Endothelial cell (in vitro differentiated cells): ENCODE measurements at places on chromosomes 4 and X. TPM values are rescaled to one million over a fixed set of nuclear protein-coding genes. Genes with fewer than 3 reads are reported as not detected.

The CT47C1 gene
- total RNA-seq = not detected

The VSIG4 gene
- total RNA-seq = not detected

The EVC2 gene
- total RNA-seq = 7.4 TPM

The NSDHL gene
- total RNA-seq = 26.5 TPM

The AFM gene
- 0.64 TPM for total RNA-seq

DNA sequence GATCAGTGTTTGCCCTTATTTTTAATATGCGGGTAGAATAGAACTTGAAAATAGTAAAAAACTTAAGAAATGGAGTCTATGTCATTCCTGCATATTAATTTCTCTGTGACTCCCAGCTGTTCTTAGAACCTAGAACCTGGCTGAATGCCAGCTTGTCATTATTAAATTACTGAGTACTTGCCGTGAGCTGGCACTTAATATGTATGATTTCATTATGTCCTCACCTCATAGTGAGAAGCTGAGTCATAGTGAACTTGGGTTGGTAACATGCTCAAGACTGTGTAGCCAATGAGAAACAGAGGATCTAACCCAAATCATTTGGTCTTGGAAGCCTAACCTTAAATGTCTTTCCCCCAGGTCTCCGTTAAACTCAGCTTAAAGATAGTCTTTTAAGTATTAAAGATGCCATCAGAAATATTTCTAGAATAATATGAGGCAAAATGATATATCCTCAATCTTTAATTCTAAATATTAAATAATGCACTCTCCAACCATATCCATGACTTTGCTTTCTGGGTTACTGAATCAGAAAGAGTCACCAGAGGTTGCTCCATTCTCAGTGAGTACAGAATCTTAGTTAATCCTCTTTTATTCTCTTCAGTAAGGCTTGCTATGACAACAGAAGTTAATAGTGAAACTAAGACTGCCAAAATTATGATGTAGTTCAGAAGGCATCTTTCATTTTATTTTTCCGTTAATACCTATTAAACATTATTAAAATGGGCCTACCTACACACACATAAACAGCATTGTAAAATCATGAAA, 58.6 kb upstream of the TLL1 start:
- DNase-seq = no peak

GRCh38 chr4:94695384-94695783, 62.4 kb upstream of the BMPR1B start:
- no peak for DNase-seq

GRCh38 chr4:186326391-186326790, 60.4 kb downstream of the F11 start:
- DNase-seq = no peak

GRCh38 chr4:58679886-58680285, 1569.7 kb upstream of the IGFBP7 start:
- DNase-seq = no peak

GRCh38 chrX:70494441-70494840, 49.8 kb downstream of the DLG3 start:
- DNase-seq = no peak

- DNase-seq = no peak
Measured at GRCh38 chr4:791898-792625, 33.9 kb downstream of the CPLX1 start.

DNA sequence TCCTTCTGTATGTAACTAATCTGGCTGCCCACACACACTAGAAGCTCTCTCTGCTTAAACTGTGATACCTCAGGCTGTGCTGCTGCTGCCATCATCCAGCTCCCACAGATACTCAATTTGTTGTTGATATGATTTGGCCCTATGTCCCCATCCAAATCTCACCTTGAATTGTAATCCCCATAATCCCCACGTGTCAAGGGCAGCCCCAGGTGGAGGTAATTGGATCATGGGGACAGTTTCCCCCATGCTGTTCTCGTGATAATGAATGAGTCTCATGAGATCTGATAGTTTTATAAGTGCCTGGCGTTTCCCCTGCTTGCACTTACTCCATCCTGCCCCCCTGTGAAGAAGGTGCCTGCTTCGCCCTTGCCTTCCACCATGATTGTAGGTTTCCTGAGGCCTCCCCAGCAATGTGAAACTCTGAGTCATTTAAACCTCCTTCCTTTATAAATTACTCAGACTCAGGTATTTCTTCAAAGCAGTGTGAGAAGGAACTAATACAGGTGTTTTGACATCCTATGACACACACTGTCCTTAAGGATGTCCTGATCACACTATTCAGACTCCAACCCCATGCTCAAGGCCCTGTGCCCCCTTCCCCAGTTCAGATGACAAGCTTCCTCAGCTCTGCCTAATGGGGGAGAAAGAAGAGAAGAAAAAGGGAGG, 2.9 kb upstream of the ATOH1 start:
- DNase-seq = no peak

GRCh38 chr4:130306566-130306965, 1210.6 kb downstream of the C4orf33 start:
- DNase-seq = peak; percentile 7

GRCh38 chr4:7063362-7063761, 4.5 kb downstream of the GRPEL1 start:
- no peak for DNase-seq

GRCh38 chr4:68410149-68410548, 37.1 kb upstream of the TMPRSS11E start:
- no peak for DNase-seq

GRCh38 chrX:47690175-47690574, 31.2 kb upstream of the UXT start:
- DNase-seq = no peak

DNA sequence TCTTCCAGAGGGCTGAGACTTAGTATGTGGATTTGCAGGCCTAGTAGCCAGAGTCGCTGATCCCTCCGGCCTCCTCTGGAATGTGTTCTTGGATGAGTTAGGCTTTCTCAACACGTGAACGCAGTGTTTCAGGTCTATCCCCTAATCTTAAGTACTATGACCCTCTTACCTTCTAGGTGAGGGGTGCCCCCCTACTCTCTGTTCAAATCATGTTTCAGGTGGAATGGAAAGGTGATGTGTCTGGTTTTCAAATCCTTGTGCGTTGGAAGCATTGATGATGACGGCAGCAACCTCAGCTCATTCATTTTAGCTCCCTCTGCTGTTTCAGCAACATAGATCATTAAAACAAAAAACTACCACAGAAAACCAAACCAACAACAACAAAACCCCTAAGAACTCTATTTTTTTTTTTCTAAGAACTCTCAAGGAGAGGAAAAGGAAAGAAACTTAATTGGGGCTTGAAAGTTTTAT, 56.4 kb downstream of the RWDD4 start:
- DNase-seq = no peak

DNA sequence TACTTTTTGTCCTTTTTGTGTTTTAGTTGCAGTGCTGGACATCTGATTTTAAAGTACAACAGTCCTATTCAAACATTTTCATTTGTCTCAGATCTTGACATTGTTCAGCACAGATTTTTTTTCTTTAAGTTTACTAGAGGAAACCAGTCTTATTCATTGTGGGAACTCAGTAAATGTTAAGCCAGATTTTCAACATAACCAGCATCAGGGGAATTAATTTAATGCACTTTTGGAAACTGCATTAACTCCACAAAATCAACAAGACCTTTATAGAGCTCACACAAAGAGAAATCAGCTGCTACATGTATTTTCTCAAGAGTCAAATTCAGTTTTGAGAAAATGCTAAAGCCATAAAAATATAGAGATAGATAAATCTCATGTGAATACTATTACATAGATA, 9.9 kb downstream of the CPE start:
- no peak for DNase-seq
